Neural crest cell (in vitro differentiated cells): ENCODE measurements at places on chromosomes 13 and 19.
A peak's percentile ranks its signal among the peaks of the same experiment; 100 is the strongest.

- no peak for DNase-seq
- no peaks in the 10 kb centered on the region for H3K4me1 ChIP-seq
- no peak overlapping the region for H3K27ac ChIP-seq
- H3K36me3 ChIP-seq: no peaks in the 10 kb centered on the region
- H3K4me3 ChIP-seq: no peak overlapping the region
Observed at GRCh38 chr13:88369866-88370265, 698.7 kb downstream of the SLITRK5 start.

DNA sequence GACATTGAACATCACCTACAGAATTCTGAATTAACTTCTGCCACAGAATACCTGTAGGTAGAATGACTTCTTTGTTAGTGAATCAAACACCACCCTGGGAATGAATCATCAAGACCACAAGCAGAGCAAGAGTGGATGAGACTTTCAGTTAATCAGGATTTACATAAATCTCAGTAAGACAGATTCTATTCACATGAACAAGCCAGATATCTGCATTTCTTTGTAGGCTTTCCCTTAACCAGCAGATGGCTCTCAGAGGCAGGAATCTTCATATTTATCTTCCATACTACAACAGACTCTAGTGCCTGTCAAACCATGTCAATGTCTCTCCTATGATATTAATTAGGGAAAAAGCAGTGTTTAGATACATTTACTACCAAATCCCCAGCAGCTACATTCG, 412.1 kb downstream of the KLF12 start:
- no peaks in the 10 kb centered on the region for H3K27me3 ChIP-seq
- H3K4me3 ChIP-seq: no peak overlapping the region
- H3K36me3 ChIP-seq: peaks cover 3% of the 10 kb centered on the region
- no peaks in the 10 kb centered on the region for H3K4me1 ChIP-seq

- H3K27me3 ChIP-seq: peaks cover 6% of the 10 kb centered on the region
- DNase-seq: no peak
- no peaks in the 10 kb centered on the region for H3K36me3 ChIP-seq
- H3K4me3 ChIP-seq: no peak overlapping the region
- no peaks in the 10 kb centered on the region for H3K4me1 ChIP-seq
- no peak overlapping the region for H3K27ac ChIP-seq
Observed at GRCh38 chr13:41995946-41996345, 35.0 kb upstream of the VWA8 start.

GRCh38 chr13:80235166-80235966, 105.6 kb downstream of the SPRY2 start:
- H3K4me1 ChIP-seq: peaks cover 45% of the 10 kb centered on the region
- no peaks in the 10 kb centered on the region for H3K27me3 ChIP-seq
- DNase-seq: no peak
- peak overlapping the region; percentile 88 for H3K27ac ChIP-seq
- H3K36me3 ChIP-seq: peaks cover 6% of the 10 kb centered on the region
- H3K4me3 ChIP-seq: peak overlapping the region; percentile 39

- H3K27me3 ChIP-seq: no peaks in the 10 kb centered on the region
- H3K4me3 ChIP-seq: no peak overlapping the region
- peaks cover 30% of the 10 kb centered on the region for H3K36me3 ChIP-seq
- peaks cover 20% of the 10 kb centered on the region for H3K4me1 ChIP-seq
Observed at GRCh38 chr13:23621316-23621645, 51.1 kb downstream of the TNFRSF19 start.
